CD4-positive, alpha-beta T cell treated with Interleukin-4 for 1 hour (primary cell): ENCODE measurements at places on chromosomes 5 and 9.
A peak's percentile ranks its signal among the peaks of the same experiment; 100 is the strongest.

DNA sequence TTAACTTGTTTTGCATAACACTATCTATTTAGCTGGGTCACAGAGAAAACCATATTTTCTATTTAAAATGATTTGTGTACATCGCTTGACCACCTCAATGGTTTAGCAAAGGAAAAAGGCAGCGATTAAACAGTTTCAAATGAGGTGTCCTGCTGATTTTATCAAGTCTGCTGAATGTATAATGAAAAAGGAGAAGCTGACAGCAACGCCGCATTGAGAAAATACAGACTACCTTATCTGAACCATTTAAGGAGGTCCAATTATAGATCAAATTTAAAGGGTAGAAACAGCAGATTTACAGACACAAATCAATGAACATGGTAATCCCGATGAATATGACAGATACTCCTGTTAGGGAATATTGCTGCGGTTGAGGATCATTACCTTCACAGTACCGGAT is 29.6 kb downstream of the PSMB7 start:
- no peak for DNase-seq

- no peak for DNase-seq
Measured at GRCh38 chr9:10690546-10690945, 77.7 kb upstream of the PTPRD start.

- no peak for DNase-seq
Measured at GRCh38 chr9:99796231-99796630, 25.5 kb upstream of the NR4A3 start.

DNA sequence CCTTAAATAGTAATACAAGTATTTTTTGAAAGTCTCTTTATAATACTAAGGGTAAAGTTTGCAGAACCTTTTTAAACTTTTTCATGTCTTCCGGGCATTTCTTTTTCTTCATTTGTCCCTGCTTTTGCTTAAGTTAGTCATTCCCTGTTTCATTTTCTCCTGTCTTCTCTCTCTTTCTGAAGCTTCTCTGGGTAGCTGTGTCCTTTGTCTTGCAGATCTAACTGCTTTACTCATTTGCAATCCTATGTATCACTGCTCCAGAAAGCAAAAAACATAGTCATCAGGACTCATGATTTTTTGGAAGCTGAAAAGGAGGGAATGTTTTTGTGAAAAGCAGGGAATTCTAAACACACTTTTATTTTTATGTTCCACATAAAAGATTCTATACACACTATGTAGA is 301.7 kb downstream of the MRPS30 start:
- DNase-seq, result no peak

DNA sequence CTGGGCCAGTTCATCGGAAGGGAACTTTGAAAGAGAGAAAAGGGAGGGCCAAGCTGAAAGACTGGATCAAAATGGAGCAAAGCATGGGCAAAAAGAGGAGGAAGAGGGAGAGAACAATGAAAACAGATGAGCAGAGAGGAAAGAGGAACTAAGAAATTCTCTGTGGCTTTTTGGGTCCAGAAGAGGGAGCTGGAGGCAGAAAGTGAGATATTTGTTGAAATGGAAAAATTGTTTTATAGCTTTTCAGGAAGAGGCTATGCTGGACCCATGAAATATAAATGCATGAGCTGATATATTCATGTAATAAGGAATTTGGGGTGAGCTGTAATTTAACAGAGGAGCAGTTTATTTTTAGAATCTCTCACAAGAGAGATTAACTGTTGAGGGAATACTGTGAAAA is 457.3 kb downstream of the DMAC1 start:
- DNase-seq, result no peak

GRCh38 chr5:159047086-159047485 is 52.6 kb downstream of the EBF1 start:
- no peak for DNase-seq

- DNase-seq, result peak; percentile 48
Measured at GRCh38 chr9:73170185-73170957, 18.7 kb downstream of the ANXA1 start.

DNA sequence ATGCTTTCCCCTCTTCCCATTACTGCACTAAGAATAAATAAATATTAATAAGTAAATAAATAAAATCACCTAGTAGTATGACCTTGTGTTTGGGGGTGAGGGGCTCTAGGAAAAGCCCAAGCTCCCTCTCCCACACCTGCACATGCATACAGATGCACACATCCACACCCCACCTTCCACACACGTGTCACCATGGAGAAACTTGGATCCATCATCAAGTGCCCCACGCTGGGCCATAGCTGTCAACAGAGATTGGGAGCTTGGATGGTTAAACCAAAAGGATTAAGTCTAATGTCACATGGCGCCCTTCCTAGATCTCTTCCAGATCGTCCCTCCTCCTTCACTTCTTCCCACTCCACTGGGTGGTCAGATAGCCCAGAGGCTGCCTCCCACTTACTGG is 37.0 kb downstream of the TMEM215 start:
- DNase-seq, result no peak

GRCh38 chr5:42927730-42928129 is 112.4 kb downstream of the ANXA2R start:
- DNase-seq, result no peak

GRCh38 chr5:150075806-150076205 is 10.5 kb downstream of the CSF1R start:
- DNase-seq, result no peak

DNA sequence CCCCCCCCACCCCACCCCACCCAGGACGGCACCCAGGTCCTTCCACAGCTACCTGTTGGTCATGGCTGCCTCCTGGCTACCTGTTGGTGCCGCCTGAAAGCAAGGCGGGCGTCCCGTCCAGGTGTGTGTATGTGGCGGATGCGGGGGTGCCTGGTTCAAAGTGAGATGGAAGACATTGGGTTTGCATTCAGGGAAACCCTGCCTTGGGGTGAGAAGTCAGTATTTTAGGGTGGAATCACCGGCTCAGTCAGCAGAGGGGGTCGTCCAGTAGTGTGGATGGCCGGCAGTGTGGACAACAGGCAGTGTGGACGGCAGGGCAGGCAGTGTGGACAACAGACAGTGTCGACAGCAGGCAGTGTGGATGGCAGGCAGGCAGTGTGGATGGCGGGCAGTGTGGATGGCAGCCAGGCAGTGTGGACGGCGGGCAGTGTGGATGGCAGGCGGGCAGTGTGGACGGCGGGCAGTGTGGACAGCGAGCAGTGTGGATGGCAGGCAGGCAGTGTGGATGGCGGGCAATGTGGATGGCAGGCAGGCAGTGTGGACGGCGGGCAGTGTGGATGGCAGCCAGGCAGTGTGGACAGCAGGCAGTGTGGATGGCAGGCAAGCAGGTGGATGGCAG is 28.0 kb downstream of the NKD2 start:
- no peak for DNase-seq
